ENCODE measurements at places on chromosomes 6 and 20.

DNA sequence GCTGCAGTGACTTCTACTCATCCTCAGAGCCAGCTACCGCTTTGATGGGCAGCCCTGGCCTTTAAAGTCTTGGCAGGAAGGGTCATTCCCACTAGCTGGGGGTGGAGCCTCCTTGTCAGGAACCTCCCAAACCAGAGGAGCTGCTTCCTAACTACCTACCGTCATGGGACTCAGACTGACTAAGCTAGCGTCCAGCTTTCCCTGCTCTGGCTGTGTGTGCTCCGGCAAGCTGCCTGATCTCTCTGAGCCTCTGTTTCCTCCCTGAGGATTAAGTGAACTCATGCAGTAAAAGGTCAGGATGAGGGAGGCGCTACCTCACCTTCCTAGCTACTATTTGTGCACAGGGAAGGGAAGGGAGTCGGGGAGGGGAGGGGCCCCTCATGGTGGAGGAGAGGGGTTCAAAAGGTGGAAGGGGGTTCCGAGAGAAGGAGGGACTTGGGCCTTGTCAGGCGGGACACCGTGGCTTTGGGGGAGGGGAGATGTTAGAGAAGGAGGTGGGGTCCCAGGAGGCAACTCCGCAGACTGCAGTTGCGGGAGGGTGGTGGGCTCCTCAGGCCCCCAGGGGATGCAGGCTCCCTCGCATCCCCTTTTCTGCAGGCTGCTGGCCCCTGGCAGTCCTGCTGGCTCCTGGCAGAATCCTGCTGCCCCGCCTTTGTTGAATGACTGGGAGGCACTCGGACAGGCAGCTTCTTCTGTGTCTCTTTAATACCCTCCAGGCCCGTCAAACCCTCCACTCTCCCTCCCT is 9.8 kb downstream of the DUSP15 start:
- no peak for DNase-seq

- no peak for DNase-seq
Measured at GRCh38 chr6:21357262-21357661, 236.3 kb upstream of the SOX4 start.

DNA sequence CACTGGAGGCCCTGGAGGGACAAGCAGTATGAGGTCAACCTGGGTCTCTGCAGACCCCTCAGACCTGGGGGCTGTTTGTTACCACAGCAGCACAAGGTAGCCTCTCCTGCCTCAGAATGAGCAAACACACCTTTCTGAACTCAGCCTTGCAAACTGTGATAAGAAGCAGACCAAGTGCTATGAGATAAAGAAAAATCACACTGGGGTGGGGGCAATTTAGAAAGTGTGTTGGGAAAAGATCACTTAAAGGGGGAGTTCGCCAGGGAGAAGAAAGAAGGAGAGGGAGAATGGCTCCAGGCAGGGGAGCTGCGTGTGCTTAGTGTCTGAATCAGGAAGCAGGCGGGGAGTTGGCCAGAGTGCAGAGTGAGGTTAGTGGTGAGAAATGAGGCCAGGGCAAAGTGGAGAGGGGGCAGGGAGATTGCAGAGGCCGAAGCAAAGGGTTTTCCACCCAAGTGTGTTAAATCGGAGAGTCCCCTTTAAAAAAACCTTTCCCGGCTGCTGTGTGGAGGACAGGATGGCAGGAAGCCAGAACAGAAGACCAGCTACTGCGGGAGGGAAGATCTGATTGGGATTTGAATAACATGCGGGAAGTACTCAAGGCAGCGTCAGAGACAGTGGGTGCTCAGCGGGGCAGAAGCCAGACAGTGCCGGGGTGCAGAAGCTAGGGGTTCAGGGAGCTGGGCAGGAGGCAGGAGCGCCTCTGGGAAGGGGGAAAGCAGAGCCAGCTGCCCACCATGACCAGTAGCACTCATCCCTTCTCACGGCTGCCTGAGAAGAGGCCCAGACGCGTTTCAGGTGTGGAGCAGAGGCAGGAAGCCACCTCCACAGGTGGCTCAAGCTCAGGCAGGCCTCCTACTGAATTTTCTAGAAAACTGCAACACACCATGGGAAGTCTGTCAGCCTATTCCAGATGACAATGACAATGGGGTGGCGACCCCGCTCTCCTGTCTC is 9.0 kb downstream of the ADA start:
- DNase-seq, result peak; percentile 78

DNA sequence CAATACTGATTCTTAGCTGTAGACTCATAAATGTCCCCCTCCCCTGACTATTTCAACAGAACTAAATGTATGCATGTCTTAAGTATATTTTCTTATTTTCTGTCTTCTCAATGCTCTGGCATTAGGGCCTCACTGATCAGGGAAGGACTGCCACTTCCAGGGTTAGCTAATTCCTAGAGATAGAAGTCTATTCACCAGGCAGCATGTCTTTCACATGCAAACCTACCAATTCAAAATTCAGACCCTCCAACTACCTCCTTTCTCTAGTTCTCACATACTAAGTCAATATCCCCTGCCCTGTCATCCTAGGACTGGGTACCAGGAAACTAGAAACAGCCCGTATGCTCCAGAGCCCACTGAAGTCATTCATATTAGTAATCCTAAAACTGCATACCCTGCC is 132.3 kb downstream of the RALGAPA2 start:
- no peak for DNase-seq
